ENCODE measurements at places on chromosomes 6 and 20.

DNA sequence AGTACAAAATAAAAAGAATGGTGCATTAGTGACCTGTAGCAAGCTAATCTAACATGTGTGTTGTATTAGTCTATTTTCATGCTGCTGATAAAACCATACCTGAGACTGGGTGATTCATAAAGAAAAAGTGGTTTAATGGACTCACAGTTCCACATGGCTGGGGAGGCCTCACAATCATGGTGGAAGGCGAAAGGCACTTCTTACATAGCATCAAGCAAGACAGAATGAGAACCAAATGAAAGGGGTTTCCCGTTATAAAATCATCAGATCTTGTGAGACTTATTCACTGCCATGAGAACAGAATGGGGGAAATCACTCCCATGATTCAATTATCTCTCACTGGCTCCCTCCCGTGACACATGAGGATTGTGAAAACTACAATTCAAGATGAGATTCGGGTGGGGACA lies 45.4 kb upstream of the AIG1 start:
- DNase-seq: no peak

GRCh38 chr6:87279196-87279595 lies 43.2 kb upstream of the SMIM8 start:
- DNase-seq: no peak

- no peak for DNase-seq
These were observed 139.1 kb downstream of the AGPAT4 start for GRCh38 chr6:161134550-161135298.

DNA sequence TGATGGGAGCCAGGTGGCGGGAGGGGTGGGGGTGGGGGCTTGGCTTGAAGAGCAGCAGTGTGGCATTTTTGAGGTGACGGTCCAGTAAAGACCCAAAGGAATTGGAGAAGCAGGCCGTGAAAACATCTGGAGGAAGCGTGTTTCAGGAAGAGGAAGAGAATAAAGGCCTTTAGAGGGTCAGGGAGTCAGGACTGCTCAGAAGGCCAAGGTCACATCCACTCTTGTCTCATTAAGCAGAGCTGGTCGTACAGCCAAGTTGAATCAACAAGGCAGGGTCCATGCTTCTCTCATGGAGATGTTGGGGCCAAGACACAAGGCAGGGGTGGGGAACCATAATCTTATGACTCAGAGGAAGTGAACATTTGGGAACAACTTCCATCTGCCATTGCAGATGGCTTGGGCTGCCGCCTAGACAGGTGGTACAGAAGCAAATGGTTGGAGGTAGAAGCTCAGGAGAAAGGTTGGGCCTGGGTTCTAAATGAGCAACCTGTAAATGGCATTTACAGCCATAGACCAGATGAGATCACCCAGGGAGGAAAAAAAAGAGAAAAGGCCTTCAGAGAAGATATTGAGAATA lies 179.6 kb downstream of the TTLL2 start:
- DNase-seq: no peak

DNA sequence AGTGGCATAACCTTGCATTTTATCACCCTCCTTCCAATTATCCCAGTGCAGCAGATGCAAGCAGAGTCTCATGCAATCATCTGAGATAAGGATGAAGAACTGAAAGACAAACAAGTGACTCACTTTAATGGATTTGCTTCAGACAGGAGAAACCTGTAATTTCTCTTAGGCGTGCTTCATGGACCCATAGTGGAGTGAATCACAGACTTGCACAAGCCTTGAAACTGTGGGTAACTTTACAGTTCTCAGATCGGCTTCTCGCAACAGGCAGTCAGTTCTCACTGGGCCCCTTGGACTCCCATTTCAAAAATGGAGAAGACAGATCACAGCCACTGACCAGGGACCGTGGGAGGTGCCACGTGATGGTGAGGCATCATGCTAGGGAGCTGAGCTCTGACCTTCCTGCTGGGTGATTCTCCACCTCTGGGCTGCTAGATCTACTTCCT lies at the start of gene ADGRF4:
Gene ADGRF4 (plus strand): TSS at position 239 of the 446 bp plus-strand sequence. CDS start 8,666 bp downstream, outside the sequence.
- DNase-seq: no peak

DNA sequence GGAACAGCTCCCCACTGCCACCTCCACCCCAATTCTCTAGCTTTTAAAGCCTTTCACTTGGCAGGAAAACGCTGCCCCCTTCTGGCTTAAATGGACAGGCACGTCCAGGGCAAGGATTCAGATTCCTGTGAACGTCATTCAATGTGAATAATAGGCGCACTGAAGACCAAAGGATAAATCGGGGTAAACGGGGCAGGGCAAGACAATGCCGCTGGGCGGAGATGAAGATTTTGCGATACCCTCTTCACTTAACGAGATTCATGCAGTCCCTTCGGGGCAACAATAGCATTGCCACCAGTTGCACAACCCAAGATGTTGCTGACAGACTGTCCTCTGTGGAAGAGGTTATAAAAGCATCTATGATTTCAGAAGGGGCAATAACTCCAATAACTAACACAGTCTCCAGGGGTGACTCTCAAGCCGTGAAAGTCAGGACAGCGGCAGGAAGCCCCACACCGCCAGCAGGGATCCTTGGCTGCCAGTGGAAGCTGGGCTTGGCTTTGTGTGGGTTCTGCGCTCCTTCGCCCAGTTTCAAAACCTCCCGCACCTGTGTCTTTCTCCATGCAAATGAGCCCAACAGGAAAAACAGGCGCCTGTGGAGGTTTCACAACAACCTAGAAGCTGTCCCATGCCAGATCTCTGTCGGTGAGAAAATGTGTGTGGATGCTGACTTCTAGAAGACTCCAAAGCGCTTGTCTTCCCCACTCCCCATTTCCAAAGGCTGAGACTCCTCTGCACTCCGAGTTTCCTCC lies 291.8 kb downstream of the BMP7 start:
- DNase-seq: no peak
